Fibroblast of skin of abdomen (primary cell): ENCODE measurements at places on chromosomes 2 and 18.
A peak's percentile ranks its signal among the peaks of the same experiment; 100 is the strongest.

- DNase-seq: peak; percentile 71
Observed at GRCh38 chr2:71935262-71935848, 212.3 kb downstream of the CYP26B1 start.

DNA sequence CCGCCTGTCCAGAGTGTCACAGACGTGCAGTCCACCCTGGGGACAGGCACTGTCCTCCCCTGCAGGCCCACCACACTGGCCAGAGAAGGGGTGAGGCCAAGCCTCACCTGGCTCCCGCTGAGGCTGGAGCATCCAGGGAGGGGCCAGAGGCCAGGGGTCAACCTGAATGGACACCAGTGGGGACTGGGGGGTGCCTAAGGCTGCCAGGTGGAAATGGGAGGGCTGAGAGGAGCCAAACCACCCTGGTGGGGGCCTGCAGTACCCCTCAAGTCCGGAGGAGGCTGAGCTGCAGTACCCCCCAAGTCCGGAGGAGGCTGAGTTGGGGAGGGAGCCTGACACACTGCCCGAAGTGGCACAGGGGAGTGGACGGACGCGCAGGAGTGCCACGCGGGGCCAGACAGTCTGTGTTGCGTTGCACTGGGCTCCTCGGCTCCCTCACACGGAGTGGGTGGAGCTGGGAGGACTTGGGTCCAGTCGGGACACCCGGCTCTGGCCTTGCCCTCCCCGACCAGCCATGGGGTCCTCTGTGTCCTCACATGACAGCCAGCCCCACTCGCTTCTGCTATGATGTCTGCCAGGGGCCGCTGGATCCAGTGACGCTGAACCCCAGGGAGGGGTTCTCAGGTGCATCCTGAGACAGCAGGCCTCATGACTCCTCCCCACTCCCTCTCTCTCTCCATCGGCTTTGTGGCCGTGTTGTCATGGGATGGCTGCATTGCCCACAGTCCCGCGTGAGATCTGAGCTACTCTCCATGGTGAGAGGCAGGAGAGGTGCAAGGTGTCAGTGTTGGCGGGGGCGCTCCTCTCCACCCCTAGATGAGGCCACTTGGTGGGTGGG lies 22.3 kb upstream of the GPC1 start:
- no peak for DNase-seq

DNA sequence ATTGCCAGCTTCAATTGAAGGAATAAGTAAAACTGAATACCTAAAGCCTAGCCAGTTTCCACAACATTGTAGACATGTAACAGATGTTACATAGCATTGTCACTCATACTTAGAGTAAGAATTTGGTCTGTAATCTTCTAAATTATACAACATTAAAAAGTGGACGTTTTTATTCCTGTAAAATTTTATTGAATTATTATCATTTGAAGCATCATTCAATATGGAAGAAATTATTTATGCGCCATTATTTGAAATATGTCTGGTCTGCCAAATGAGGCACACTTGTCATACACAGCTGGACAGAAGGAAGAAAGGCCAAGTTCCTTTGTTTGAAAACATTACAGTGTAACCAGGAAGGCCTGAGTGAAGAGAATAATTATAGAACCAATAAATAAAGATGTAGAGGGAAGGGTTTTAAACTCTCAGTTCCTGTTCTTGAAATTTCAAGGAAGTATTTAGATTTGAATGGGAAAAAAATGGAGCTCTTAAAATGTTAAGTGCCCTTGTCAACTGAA lies 575.5 kb downstream of the LRRTM4 start:
- no peak for DNase-seq

GRCh38 chr2:29323961-29324360 lies 208.7 kb downstream of the CLIP4 start:
- DNase-seq: peak; percentile 79
